Left lobe of liver (tissue), 2 donors: ENCODE measurements at places on chromosomes 5 and 9.

- no peak for DNase-seq
Observed at GRCh38 chr5:112657804-112658203, 79.9 kb upstream of the APC start.

DNA sequence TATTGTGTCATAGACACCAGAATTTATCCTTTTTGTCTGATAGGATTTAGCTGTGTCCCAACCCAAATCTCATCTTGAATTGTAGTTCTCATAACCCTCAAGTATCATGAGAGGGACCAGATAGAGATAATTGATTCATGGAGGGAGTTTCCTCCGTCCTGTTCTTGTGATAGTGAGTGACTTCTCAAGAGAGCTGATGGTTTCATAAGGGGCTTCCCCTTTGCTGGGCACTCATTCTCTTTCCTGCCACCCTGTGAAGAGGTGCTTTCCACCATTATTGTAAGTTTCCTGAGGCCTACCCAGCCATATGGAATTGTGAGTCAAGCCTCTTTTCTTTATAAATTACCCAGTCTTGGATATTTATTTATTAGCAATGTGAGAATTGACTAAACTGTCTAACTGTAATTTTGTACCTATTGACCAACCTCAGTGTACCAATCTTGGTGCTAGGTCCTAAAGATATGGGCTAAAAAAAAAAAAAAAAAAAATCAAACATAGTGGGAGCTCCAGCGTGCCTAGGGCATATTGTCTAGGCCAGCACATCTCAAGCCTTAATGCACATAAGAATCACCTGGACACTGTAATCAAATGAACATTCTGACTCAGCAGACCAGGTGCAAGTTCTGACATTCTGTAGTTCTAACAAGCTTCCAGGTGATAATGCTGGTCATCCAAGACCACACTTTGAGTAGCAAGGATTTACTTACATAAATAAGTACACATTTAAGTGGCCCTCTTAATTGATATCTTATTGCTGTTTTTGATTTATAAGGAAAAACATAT is 30.5 kb downstream of the ST8SIA4 start:
- DNase-seq: no peak

DNA sequence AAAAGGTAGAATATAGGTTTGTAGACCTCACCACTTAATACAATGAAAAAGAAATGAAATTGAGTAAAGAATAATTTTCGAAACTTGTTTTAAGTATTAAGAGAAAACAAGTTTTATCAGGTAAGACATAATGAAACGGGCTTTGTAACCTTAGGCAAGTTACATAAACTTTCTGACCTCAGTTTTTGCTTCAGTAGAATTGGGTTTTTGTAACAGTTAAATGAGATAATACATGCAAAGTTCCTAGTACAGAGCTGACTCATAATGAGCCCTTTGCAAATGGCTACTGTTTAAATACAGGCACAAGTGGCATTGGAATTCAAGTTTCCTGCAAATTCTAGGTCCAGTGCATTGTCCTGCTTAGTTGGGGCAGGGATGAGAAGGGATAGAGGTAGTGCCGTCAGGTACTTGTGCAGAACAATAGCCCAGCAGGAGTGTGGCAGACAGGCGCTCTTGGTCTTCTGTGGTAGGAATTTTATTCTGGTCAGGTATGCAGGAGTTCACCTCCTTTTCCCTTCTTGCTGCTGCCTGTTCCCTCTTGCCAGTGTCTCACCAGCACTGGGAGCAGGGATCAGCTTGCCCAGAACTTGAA is 203.8 kb downstream of the PBX3 start:
- DNase-seq: no peak

- DNase-seq: no peak
Observed at GRCh38 chr5:61440596-61440995, 108.5 kb downstream of the ZSWIM6 start.

DNA sequence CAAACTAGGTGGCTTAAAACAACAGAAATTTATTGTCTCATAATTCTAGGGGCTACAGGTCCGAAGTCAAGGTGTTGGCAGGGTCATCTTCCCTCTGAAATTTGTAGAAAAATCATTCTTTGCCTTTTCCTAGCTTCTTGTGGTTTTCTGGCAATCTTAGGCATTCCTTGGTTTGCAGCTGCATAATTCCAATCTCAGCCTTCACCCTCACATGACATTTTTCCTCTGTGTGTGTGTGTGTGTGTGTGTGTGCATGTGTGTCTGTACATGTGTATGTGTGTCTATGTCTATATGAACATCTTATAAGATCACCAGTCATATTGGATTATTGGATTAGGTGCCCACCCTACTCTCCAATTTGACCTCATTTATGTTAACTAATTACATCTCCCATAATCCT is 330.6 kb downstream of the CHSY3 start:
- no peak for DNase-seq

GRCh38 chr9:5575000-5575399 is 53.9 kb upstream of the RIC1 start:
- DNase-seq: no peak

DNA sequence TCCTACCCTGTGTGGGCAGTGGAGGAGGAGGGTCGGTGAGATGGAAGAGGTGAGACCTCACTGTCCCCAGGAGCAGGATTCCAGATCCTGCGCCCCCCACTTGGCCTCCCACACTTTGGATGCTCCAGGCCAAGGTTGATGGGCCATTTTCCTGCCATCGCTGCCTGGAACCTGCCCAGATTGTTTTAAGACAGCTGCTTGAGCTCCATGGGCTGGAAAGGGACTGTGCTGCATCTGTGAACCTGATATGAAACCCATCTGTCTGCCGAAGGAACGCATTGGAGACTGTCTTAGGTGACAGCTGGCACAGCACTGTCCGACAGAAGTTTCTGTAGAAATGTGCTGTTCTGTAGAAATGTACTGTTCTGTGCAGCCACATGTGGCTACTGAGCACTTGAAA is 72.7 kb upstream of the SLC25A48 start:
- no peak for DNase-seq

DNA sequence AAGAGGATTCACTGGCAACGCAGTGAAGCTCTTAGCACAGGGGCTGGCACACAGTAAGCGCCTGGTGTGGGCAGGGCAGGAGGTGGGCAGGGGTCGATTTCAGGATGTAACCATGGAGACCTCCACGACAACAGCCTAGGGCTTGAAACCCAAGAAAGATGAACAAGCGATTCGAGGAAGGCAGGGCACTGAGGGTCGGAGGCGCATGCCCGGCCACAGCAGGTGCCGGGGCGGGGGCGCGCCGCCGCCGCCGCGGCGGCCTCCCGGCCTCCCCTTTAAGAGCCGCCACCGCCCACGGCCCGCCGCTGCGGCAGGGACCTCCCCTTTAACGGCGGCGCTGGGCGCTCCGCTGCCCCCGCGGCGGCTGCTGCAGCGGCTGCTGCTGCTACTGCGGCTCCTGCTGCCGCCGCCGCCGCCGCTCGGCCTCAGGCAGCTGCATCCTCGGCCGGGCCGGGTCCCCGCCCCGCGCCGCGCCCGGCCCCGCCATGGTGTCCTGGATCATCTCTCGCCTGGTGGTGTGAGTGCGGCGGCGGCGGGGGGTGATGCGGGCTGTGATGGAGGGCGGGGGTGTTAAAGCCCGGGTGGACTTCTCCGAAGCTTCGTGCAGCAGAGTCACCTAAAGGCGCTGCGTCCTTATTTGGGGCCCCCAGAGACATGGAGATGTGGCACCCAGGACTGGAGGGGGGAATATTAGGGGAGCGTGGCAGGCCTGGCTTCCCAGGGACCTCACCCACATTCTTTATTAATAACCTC is at the start of gene REEP2:
TSS of gene REEP2 (plus strand) at position 334 of the 753 bp plus-strand sequence. CDS start at position 486, 152 bp downstream.
- DNase-seq: no peak

- DNase-seq: no peak
Observed at GRCh38 chr9:36037549-36038122, 923 bp downstream of the RECK start.

GRCh38 chr5:68661237-68661636 is 432.6 kb upstream of the SLC30A5 start:
- no peak for DNase-seq

DNA sequence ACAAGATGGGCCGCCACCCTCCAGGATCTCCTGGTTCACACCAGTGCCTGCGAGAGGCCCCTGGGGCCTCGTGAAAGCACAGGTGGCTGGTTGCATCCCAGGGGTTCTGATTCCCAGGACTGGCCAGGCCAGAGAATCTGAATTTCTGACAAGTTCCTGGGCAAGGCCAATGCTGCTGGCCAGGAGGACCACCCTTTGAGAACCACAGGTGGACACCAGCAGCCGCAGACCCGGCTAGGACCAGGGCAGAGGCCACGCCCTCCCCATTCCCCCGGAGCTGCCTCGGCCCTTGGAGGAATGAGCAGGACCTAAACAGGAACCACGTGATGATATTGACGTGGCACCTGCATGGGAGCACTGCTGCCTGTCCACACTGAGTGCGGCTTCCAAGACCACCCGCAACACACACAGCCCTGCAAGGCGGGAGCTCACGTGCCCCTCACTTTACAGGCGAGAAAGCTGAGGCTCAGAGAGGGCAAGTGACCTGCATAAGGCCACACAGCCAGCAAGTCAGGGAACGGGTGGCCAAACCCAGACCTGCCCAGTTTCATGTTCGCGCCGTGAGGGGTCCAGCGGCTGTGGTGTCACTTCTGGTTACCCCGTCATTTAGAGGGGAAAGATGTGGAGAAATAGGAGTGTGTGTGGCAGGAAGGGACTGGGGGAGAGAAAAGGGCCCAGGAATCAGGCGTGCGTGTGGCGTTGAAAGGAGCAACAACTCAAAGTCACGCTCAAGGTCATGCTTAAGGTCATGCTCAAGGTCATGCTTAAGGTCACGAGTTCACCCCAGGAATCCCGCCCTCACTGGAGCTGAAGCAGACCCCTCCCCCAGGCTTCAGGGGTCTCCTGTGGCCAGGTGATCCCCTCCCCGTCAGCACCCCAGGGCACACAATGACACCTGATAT is 105.9 kb upstream of the IER5L start:
- peak; percentile 41 for DNase-seq

DNA sequence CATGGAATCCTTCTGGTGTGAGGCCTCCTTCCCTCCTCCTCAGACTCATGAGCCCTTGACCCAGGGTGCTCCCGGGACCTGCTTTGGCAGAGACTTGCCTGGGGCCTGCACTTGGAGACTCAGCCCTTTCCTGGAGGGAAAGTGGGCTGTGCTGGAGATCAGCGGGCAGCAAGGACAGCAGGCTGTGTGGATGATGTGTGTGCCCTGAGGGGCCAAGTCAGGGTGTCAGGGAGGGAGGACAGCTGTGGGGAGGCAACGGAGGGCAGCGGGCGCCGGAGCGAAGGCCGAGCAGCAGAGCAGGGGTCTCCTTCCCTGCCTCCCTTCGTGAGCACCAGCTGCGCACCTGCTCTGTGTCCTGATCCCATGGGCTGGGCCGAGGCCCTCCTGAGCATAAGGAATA is 6.1 kb upstream of the CSF2 start:
- no peak for DNase-seq

DNA sequence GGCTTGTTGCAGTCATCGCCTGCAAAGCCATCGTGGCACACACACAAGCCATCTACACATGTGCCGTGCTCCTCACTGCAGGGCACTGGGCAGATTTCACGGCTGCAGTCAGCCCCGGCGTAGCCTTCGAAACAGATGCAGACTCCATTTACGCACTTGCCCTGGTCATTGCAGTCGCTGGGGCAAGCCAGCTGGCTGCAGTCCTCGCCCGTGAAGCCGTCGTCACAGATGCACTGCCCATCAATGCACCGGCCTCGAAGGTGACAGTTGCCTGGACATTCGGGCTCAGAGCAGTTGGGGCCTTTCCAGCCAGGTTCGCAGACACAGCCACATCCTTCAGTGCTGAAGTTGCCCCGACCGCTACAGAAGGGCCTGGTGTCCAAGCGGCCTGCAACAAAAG is 31.1 kb downstream of the TNC start:
- DNase-seq: no peak

DNA sequence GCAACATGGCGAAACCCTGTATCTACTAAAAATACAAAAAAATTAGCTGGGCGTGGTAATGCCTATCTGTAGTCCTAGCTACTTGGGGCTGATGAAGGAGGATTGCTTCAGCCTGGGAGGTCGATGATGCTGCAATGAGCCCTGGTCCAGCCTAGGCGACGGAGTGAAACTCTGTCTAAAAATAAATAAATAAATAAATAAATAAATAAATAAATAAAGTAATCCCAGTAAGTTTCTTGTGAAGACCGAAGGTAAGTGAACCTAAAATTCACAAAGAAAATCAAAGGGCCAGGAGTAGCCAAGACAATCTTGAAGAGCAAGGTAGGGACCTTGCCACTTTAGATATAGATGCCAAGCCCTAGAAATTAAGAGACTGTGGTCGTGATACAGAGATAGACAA is 68.1 kb upstream of the DHFR start:
- DNase-seq: no peak

GRCh38 chr5:103951776-103952175 is 389.2 kb upstream of the NUDT12 start:
- DNase-seq: no peak

DNA sequence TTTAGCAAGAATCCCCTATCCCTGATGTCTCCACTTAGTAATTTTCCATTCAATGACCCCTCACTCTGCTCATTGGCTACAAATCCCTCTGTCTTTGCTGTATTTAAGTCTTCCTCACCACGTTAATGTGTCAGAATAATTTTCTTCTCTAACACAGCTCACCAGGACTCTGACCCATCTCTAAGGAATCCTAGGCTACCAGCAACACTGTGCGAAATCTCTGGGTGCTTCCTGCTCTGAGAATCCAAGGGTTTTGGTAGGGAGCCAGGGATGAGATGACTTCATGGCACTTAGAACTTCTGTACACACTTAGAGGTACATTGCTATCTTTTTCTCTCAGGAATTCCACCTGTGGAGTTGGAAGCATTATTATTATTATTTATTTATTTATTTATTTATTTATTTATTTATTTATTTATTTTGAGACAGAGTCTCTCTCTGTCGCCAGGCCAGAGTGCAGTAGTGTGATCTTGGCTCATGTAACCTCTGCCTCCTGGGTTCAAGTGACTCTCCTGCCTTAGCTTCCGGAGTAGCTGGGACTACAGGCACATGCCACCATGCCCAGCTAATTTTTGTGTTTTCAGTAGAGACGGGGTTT is 53.5 kb downstream of the FOXI1 start:
- DNase-seq: no peak

DNA sequence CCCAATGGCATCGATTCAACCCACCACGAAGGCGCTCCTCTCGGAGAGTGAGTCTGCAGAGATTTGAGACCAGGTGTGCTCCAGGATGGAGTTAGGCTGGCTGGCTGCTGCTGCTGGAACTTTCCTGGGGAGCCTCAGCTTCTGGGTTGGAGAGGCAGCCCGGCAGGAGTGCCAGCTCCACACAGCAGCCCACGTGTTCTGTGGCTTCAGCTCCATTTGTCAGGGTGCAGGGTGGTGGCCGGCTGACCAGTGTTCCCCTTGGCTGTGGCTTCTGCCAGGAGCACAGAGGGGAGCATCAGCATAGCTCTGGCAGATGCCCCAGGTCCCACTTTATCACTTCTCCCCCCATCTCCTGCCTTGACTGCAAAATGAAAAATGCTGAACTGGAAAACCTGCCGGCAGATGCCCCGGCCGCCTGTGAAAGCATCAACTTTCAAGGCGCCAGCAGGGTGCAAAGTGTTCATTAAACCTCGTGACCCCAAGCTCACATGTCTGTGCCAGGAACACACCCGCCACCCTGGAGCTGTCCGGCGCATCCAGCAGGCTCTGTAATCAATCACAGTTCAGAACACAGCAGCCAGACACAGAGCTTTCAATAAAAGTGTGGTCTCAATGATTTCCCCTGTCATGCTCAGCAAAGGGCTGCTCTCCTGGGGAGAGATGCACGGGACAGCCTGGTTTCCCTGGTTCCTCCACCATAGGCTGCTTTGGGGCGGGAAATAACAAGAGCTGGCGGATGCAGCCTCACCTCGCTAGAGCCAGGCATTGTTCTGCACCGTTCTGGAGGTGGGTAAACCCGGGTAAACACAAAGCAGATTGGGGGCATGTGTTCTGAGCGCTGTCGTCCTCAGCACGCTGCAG is 53.2 kb downstream of the TRIP13 start:
- peak; percentile 68 for DNase-seq
